ENCODE measurements at places on chromosomes 1 and 21.

GRCh38 chr1:185603158-185603557 lies 131.0 kb upstream of the HMCN1 start:
- no peak for DNase-seq

DNA sequence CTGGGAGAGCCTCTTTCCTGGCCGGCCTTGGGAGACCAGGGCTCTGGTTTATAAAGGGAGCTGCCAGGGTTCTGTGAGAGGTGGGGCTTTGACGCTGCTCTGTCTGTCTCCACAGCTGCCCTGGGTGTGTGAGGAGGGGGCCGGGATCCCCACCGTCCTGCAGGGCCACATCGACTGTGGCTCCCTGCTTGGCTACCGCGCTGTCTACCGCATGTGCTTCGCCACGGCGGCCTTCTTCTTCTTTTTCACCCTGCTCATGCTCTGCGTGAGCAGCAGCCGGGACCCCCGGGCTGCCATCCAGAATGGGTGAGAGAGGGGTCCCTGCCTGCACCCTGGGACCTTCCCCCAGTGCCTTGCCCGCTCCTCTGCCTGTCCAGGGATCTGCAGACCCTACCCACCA lies 11.6 kb downstream of the SERINC2 start:
- no peak for DNase-seq

GRCh38 chr1:20485527-20486456 lies at the start of gene CAMK2N1:
Gene CAMK2N1, minus strand, starts transcription at chr1:20486210. Its CDS starts 831 bp downstream, at chr1:20485379.
- peak; percentile 85 for DNase-seq

DNA sequence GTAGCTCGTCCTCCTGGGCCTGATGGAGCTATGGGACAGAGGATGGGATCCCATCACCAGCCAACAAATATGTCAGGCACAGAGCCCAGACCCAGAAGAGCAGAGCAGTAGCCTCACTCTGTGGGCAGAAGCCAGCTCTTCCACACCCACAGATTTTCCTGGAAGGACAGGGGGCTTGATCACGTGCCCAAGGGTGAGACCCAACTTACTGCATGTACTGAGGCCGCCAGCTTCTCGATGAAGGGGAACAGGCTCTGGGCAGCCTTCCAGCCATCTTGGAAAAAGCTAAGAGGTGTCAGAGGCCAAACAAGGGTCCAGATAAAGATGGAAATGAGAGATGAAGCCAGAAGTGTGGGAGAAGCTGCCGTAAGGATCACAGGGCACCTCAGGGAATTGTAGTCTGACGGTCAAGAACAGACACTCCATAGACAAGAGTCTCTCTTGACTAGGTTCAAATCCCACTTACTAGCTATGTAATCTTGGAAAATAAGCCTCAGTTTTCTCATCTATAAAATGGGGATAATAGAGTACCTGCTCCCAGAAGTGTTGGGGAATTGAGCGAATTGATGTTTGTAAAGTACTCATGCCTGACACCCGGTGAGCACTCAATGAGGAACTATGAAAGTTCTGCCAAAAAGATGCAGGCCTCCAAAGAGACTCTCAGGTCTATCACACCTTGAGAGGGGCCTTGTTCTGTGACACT lies 17.0 kb upstream of the TCEA3 start:
- DNase-seq, result no peak

DNA sequence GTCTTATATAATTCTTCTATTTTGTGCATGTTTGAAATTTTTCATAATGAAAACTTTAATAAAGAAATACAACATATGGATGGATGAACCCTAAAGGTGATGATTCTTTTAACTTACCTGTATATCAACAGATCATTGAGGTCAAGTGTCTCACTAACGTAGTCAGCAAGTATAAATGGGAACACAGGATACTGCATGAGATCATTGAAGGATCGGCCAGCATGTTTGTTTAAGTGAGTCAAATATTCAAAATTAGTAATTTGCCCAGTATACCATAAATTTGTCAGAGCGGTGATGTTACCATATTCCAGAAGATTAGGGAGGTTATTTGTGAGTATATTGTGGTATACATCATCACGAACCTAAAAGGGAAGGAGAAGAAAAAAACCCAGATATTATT lies 71.0 kb upstream of the GNG4 start:
- no peak for DNase-seq

DNA sequence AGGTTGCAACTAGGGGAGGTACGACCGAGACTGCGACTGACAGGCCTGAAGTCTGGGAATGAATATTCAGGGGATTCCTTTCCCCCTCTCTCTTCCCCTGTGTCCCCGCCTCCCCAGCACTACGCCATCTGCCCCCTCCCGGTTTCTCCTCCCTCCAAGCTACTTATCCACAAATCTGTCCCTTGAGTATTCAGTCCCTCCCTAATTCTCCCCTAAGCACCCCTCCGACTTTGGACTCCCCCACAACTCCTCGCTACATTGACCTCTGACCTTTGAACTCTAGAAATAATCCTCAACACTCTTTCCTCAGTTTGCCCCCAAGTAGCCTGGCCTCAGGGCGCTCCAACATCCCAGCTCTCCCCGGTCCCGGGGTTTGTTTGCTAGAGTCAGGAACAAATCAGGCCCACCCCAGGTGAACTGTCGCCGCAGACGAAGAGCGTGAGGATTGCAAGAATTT lies 393 bp downstream of the LYSMD1 start:
- peak; percentile 88 for DNase-seq

DNA sequence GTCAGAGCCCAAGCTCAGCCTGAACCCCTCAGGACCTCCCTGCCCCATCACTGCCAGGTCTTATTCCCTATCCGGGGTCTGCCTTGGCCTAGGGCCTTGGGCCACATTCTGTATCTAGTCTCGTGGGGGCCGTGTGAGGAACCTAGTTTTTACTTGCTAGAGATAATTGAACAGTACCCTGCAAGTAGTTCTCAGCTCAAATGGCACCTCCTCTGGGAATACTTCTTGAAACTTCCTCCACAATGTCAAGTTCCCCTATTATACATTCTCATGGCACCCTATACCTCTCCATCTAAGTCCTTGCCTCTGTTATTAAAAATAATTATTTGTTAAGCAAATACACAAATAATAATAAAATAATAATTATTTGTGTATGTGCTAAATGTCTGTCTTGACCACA lies 32.9 kb upstream of the CSF1 start:
- DNase-seq, result no peak
